ENCODE measurements at places on chromosomes 6 and 20.

- DNase-seq: no peak
Measured at GRCh38 chr6:166672624-166673206, 45.7 kb upstream of the RPS6KA2 start.

- DNase-seq: no peak
Measured at GRCh38 chr20:35831971-35832370, 60.2 kb downstream of the PHF20 start.

- DNase-seq: no peak
Measured at GRCh38 chr20:57282670-57283361, 16.4 kb upstream of the BMP7 start.

DNA sequence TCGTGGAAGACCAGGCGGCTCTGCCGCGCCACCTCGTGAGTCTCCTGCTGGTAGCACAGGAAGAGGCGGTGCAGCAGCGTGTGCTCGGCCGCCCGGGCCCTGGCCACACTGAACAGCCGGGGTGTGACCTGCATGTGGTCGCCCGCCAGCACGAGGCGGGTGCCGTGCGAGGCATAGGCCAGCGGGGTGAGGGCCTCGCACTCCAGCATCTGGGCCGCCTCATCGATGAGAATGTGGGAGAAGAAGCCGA is 7.0 kb downstream of the HELZ2 start:
- DNase-seq: no peak

GRCh38 chr6:1703091-1703855 is 93.6 kb downstream of the FOXC1 start:
- no peak for DNase-seq

- no peak for DNase-seq
Measured at GRCh38 chr6:81630719-81631118, 121.8 kb downstream of the TENT5A start.

DNA sequence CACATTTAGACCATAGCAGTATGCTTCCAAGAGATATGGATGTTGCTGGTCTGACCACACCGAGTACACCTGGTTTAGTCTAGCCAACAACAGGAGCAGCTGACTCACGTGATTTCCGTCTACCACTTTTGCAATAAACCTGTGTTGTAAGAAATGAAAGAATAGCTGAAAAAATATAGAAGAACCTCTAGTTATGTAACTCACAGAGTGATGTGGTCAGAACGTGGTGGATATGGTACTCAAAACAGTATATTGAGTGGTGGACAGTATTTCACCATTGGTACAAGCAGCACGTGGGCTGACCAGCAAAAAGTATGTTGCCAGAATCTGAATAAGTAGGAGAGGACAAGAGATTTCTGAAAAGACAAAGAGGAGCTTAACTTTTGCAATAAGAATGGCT is 226.9 kb downstream of the TBC1D7 start:
- DNase-seq: no peak

DNA sequence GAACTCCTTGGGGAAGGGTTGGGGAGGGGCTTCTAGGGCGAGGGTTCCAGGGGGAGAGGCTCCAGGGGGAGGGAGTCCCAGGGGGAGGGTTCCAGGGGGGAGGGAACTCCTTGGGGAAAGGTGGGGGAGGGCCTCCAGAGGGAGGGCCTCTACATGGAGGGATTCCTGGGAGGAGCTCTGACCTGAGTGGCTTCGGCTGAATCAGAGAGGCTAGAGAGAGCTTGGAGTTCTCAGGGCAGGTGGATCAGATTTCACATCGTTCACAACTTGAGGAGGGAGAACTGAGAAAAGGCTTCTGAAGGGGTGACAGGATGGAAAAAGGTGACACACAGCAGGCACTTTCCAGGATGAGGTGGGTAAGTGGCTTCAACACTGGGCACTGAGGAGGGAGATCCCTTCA is 49.1 kb downstream of the DAAM2 start:
- DNase-seq: no peak

DNA sequence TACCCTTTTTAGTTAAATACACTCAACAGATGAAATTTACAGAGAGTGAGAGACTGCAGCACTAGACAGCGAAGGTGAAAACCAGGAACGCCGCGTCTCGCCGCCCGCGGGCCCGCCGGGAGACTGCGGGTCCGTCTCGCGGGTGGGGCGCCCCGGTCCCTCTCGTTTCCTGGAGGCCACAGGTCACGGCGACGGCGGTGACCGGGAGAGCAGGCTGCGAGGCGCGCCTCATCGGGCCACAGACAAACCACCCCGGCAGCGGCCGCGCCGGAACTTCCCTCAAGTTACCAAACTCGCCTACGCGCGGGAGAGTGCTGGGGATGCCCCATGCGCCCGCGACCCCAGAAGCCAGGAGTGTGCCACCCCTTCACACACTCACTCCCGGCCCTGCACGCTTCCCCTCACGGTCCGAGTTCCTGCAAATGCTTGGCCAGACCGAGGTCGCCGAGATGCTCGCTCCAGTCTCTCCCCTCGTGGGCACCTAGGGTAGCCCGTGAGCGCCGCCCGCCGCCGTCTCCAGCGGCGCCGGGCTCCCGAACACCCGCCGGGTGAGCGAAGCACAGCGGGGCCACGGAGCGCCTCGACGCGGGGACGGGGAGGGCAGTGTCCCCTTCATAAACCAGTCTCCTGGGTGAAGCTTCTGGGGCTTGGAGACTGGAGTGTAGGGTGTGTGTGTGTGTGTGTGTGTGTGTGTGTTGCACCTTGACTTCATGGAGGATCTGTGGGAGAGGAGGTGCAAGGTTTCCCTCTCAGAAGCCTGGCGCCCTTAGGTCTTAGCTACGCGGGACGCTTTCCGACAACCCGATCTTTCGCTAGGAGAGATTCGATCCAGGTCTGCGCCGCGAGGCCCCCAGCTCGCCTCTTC is 1.4 kb downstream of the BACH2 start:
- no peak for DNase-seq

- no peak for DNase-seq
Measured at GRCh38 chr6:3919849-3920248, 70.7 kb downstream of the FAM50B start.

DNA sequence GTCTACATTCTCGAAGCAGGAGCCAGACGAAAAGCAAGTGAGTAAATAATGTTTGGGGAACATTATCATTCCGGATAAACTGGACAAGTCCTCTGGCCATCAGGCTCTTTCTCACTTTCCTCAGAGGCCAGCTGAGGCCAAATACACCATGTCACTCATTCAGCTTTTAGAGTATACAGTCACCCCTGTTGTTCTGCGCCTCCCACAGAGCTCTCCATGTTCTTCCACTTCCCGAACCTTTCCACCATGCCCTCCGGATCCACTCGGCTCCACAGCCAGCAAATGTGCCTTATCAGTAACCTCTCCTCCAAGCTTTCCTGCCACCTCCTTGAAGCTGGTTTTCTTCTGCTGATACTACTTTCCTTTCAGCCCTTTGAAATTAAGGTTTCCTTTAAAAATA is 31.7 kb downstream of the LATS1 start:
- DNase-seq: no peak

DNA sequence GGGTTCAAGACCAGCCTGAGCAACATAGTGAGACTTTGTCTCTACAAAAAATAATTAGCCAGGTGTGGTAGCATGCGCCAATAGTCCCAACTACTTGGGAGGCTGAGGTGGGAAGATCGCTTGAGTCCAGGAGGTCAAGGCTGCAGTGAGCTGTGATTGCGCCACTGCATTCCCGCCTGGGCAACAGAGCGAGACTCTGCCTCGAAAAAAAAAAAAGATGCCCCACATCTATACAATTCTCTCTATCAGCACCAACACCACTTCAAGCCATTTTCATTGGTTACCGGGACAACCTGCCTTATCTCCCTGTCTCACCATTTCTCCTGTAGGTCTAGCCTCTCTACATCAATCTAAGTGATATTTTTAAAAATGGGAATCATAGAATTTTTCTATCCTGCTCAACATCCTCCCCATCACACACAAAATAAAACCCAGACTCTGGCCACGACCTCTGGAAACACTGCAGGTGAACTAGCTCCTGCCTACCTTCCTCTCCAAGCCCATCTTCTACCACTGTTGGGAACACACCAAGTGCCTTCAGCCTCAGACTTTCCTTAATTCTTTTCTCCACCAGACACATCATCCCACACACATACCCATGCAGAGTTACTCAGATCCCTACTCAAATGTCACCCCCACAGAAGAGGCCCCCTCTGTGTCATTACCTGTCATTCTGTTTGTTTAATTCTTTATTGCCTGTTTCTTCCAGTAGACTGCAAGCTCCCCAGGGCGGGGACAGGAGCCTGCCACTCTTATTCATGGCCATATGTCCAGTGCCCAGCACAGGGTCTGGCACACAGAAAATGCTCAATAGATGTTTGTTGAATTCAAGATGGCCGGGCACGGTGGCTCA is 9.6 kb upstream of the PLTP start:
- DNase-seq: no peak

- no peak for DNase-seq
Measured at GRCh38 chr6:56954403-56955170, at the start of gene BEND6. Gene BEND6 (plus strand): TSS chr6:56955107. CDS start chr6:56981811, 26,704 bp downstream.

GRCh38 chr6:146650799-146651481 is 52.2 kb downstream of the ADGB start:
- no peak for DNase-seq

- DNase-seq: no peak
Measured at GRCh38 chr6:144659202-144660182, 374.4 kb downstream of the UTRN start.

DNA sequence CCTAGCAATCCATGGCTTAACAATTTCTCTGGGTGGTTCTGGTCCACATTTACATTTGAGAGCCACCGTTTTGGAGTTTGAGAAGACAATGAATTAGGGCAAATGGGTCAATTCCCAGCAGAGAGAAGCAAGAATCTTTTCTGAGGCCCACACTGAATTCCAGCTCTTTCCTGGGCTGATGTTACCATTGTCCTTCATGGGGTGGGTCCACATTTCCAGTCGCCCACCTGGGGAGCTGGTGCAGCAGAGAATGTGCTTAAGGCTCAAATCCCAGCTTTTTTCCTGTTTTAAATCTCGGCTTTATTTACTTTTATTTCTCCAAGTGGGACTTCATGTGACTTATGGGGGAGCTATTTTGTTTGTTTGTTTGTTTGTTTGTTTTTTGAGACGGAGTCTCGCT is 44.2 kb upstream of the TFAP2C start:
- DNase-seq: no peak

GRCh38 chr6:43383021-43383667 is 13.7 kb upstream of the ZNF318 start:
- no peak for DNase-seq

- DNase-seq: no peak
Measured at GRCh38 chr20:47843886-47844567, 58.7 kb upstream of the SULF2 start.

DNA sequence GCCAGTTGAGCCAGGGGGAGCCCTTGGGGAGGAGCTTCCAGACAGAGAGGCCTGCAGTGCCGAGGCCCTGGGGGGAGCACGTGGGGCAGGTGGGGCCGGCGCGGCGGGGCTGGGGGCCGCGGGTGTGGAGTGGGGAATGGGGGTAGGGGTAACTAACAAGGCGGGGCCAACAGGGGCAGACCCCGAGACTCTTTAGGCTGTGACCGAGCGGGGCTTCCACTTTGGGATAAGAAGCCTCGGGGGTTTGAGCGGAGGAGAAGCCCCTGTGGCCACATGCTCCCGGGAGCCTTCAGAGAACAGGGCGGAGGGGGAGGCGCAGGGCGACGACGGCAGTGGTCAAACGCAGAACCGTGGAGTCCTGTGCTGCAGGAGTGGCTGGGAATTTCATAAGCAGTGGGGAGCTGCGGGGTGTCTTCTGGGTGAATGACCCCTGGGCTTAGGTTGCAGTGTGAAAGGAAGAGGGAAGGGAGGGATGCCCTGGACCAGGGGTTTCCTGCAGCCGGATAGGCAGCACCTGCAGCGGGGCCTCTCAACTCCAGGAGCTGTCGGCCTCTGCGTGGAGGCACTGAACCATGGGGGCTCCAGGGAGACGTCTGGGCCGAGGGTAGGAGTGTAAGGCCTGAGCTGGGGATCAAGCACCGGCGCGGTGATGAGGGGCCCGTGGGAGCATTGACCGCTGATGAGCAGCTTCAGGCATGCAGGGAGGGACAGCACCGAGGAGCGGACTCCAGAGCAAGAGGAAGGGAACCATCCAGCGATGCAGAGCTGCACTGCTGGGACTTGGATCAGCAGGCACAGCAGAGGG is 121.0 kb downstream of the SYNDIG1 start:
- no peak for DNase-seq

DNA sequence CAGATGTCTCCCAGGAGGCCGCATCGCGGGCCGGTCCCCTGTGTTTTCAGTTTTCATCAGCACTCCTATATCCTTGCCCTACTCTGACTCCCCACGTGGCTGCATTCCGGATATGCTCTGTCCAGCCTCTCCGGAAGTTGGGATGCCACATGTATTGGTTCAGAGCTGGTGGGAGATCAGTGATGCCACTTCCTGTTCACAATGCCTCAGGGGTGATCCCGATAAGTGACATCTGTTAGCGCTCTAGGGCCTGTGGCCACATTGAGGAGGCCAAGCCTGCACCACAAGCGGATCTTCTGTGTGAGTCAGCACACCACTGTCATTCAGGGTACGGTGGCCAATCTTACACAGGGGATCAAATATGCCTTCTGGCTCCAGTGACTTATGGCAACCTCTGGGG is 57.8 kb downstream of the PPP1R3G start:
- no peak for DNase-seq

DNA sequence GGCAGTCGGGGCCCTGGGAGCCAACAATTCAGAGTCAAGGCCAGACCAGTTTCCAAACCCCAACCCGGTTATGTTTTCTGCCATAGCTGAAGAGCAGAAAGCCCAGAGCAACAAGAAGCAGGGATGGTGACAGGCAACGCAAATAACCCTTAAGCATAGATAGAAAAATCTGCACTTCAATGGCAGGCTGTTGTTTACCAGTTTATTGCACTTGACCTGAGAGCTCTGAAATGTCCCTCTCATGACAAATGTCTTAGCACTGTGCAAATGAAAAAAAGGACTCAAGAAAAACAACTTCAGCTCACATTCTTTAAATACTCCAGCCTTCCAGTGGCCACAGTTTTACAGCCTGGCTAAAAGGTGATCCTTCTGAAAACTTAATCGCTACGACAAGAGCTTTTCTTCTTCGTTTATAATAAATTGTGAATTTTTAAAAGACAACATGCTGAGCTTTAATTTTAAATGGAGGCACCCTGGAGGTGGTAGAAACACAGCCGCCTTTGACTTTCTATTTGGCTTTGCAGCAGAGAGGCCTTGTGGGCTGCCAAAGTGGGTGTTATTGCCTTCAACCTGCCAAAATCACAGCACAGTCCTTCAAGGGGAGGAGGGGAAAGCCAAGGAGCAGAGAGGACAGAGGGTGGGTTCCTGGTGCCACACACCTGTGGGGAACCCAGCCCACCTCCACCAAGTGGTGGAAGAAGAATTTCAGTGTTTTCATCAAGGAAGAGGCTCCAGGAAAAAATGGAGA is 289.5 kb upstream of the CDYL start:
- no peak for DNase-seq

- DNase-seq: no peak
Measured at GRCh38 chr20:48019940-48020339, 234.7 kb upstream of the SULF2 start.

Measured in cerebellar nuclear complex (tissue), 1 donor.